HepG2 (cell line): ENCODE measurements at places on chromosomes 12 and 14. TPM values are rescaled to one million over a fixed set of nuclear protein-coding genes. Genes with fewer than 3 reads are reported as not detected.

The TAS2R8 gene
- 0.09 TPM in 1 of 2 replicates, not detected in the other for total RNA-seq

The TRAFD1 gene
- 20.9 and 27.8 TPM in 2 replicates for total RNA-seq

The ESRRB gene
- total RNA-seq: 0.04 TPM in 1 of 2 replicates, not detected in the other

The RERGL gene
- total RNA-seq: not detected in 2 replicates

The GDF3 gene
- not detected in 2 replicates for total RNA-seq

The ACOT4 gene
- 0.04 TPM in 1 of 2 replicates, not detected in the other for total RNA-seq

The GPR84 gene
- total RNA-seq: not detected in 2 replicates

The ZFHX2 gene
- total RNA-seq: 0.44 and 0.49 TPM in 2 replicates
